Astrocyte of the hippocampus (primary cell): ENCODE measurements at places on chromosomes 2 and 18.
A peak's percentile ranks its signal among the peaks of the same experiment; 100 is the strongest.

DNA sequence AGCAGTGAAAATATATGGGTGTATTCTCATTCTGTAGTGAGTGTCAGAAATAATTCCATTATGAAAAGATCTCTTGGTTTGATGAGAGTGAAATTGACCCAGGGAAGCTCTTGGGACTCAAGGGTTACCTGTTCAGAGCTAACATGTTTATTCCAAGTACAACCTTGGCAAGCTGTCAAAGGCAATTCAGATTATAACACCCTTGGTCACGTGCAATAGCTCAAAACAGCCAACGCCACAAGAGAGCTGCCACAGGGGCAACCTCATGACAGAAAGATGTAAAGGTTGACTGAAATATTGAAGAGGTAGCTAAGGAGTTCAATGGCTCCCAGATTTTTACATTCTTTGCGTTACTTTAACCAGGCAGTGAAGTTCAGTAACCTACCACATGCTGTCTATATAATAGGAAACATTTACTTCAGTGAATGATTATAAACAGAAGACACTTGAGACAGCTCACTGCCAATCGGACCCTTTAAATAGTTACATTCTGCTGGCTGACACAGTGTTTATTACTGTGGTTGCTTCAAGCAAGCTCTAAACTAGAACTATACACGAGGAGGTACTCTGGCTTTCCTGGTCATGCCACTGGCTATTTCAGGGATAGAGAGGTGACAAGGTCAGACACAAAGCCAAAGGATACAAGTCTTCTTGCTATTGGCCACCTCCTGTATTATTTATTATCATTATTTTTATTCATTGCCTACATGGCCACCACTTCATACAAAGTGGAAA is 187.3 kb downstream of the PID1 start:
- no peak for DNase-seq

GRCh38 chr2:128520791-128521190 is 202.1 kb upstream of the HS6ST1 start:
- DNase-seq: no peak

DNA sequence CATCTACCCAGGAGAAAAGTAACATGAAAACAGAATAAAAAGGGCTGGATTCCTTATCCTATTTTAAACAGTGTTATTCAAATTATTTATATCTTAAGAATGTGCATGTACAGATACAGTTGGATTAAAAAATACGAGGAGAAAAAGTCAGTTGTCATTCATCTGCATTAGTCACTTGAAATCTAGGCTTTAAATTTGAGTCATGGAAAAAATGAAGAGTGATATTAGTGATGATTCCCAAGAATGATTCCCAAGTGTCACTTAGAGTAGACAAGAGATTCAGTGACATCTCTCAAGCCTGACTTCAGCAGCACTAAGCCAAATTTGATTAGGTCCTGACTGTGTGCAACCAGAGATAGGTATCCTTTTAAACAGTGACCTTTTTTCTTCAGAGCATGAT is 394.2 kb downstream of the IRS1 start:
- no peak for DNase-seq

GRCh38 chr2:76391678-76392077 is 681.0 kb upstream of the GCFC2 start:
- DNase-seq: peak; percentile 3

GRCh38 chr2:38653715-38654527 is 12.0 kb upstream of the GALM start:
- peak; percentile 32 for DNase-seq

DNA sequence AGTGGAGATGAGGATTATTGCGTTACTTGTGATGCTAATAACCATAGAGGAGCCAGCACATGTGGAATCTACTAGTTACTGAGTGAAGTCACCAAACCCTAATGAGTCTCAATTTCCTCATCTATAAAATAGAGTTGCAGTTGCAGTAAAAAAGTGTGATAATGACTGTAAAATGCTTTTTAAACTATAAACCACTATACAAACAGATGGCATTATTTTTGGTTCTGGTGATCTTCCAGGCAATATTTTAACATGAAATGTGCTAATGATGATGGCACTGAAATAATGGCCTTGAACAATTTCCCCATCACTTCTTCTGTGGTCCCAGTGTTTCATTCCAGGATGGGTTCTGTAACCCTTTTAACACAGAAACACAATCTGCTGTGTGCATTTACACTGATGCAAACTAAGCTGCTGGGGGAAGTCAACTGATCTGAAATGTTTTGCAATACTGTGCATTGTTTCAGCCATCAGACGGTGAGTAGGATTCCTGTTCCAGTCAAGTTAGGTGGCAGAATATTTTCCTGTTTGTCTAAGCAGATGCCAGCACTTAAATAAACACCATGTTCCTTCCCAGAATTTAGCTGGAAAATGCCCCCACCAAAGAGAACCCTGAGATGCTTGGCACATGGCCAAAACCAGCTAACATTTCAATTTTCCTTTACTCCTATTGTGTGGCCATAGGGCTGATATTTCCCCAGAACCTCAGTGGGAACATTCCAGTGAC is 52.6 kb downstream of the TACR1 start:
- DNase-seq: peak; percentile 83

GRCh38 chr2:10495311-10495987 is 47.3 kb upstream of the ODC1 start:
- no peak for DNase-seq

DNA sequence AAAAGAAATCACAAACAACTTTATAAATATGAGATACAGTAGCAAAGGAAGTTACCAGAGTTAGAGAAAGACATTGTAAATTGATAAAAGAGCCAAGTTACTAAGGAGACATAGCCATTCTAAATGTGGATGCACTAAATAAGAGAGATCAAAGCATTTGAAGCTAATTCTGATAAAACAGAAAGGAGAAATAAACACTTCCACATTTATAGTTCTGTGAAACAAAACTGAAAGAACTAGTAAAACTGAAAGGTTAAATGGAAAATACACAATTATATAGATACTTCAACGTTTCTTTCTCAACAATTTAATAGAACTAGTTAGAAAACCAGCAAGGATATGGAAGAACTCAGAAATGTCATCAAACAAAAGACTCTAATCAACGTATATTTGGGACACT is 309.0 kb upstream of the CDH2 start:
- no peak for DNase-seq

- DNase-seq: no peak
These were observed 481.6 kb downstream of the IRS1 start for GRCh38 chr2:226317970-226318369.

DNA sequence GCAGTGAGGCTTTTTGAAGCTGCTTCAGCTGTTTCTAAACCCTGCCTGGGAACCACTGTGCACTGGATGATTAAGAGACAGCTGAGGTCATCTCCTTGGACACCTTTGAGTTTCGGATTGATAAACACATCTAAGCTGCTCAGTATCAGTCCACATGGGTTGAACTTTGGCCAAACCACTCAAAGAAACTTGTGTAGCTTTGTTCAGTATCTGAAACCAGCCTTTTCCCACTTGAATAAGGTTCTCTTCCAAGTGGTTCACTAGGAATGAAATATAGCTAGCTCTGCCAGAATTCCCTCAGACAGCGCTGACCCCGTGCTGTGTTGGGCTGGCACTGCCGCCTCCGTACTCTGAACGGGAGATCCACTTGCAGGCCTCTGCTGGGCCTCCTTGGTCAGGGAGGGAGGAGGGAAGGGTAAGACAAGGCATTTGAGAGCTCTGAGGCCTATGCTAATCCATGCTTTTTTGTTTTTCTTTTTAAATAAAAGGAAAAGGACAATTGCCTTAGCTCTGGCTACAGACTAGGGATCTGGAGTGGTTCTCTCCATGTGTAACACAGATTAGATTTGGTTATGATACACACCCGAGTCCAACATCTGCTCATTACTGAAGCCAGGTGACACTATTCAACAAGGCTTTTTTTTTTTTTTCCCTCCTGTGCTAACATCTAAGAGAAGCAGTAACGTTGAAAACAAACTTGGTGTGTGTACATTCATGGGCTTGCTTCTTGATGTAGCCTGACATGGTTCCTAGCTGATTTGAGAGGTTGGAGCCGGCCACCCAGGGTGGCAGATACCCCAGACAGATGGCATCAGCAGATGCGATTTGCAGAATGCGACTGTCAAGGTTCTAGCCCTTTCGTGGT is 67.7 kb downstream of the NCK2 start:
- peak; percentile 89 for DNase-seq

- DNase-seq: peak; percentile 51
These were observed 551.1 kb downstream of the TNS1 start for GRCh38 chr2:217451666-217452065.

DNA sequence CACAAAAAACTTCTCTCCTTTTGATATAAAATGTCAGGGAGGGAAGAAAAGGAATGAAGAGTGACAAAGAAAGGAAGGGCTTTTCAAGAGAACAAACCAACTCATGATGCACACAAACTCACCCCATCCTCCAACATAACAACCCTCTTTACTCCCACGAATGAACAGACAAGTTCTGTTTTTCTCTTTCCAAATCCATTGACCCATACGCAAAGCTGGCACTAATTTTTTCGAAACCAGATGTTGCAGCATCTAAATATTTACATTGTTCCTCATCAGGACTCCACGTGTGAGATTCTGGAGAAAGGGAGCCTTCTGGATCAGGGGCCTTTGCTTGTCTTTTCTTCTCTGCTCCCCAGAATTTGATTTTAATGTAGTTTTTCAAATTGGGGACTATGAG is 143.3 kb upstream of the BCL2L11 start:
- DNase-seq: no peak

GRCh38 chr2:209977386-209978239 is 24.8 kb upstream of the RPE start:
- peak; percentile 48 for DNase-seq

GRCh38 chr18:28559511-28559910 is 382.6 kb upstream of the CDH2 start:
- no peak for DNase-seq

- DNase-seq: no peak
These were observed 553.4 kb downstream of the TNS1 start for GRCh38 chr2:217449444-217449843.

DNA sequence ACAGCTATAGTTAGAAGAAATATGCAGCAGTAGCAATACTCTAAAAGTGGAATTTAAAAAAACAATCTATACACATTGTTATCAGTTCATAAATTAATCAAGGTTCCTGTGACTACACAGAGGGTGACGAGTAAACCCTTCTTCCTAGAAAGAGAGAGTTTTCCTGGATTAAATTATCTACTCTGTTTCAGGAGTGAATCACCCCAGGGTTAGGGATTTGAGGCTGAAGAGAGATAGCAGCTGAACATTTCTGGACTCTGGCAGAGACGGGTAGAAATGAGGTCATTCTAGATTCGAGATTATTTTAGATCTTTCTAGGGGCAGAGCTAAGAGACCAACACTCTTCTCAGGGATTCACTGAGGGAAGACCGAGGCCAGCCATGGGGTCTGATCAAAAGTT is 38.8 kb upstream of the PMAIP1 start:
- DNase-seq: no peak

- DNase-seq: peak; percentile 72
These were observed 363 bp upstream of the RFTN2 start for GRCh38 chr2:197675711-197676188.

DNA sequence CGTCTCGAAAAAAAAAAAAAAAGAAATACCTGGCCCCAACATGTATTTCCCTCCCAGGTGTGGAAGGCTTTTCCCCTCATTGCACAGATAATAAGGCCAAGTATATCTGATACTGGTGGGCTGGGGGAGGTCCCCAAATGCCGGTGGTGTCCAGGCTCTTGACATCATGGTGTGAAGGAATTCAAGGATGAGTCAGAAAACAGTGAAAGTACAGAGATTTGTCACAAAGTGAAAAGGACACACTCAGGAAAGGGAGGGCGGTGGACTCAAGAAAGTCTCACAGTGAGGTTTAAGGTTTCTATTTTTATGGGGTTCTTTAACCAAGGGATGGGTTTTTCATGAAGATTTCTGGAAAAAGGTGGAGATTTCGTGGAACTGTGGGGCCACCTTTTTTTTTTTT is 37.8 kb upstream of the FZD5 start:
- DNase-seq: peak; percentile 21

GRCh38 chr2:180359522-180360282 is 352.6 kb upstream of the CWC22 start:
- DNase-seq: no peak

GRCh38 chr2:233829193-233830110 is 24.9 kb downstream of the HJURP start:
- no peak for DNase-seq

DNA sequence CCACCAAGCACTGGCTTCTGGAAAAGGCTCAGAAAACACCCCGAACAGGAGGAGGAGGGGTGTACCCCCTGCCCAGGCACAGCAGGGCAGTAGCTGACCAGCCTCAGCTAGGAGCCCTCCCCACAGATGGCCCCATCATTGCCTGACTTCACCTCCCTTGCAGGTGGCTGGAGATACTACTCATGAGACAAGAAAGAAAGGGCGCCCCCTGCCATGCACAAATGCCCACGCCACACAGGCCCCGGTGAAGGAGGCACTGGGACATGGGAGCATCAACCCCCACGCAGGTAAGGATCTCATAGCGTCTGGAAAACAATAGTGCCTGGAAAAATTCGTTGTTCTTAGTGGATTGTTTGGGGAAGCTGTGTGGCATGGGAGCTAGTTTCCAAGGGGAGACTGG is 240.6 kb downstream of the TFCP2L1 start:
- no peak for DNase-seq

- DNase-seq: peak; percentile 49
These were observed 90.6 kb upstream of the TAF1B start for GRCh38 chr2:9752441-9753275.

DNA sequence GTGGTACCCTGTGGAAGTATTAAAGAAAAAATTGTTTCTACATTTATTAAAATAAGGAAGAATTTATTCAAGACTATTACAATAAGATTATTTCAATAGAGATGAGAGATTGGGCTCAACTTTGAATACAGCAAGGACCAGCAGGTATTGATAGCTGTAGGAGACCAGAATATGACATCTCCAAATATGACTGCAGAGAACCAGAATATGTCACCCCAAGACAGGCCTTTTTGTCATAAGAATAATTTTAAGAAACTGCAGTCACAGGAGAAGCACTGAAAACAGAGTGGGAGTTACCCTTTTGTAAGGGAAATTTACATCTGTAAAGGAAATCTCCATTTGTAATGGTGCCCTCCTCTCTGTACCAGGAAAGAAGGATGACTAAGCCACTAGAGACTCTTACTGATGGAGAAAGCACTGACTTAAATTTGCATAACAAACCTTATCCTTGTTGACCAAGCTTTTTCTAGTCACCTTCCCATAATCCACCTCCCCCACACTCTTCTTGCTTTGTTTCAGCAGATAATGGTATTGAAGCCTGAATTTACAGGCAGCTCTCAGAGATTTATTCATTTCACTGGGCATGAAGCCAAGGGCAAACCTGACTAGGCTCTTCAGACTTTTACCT is 145.1 kb upstream of the RMP24 start:
- peak; percentile 33 for DNase-seq

GRCh38 chr2:72716601-72717000 is 109.2 kb downstream of the EXOC6B start:
- no peak for DNase-seq

GRCh38 chr2:106812383-106812782 is 73.6 kb downstream of the ST6GAL2 start:
- DNase-seq: peak; percentile 47

GRCh38 chr2:167069855-167070254 is 181.6 kb downstream of the XIRP2 start:
- DNase-seq: no peak
